AG10803 (cell line): ENCODE measurements at places on chromosomes 13 and 19.

GRCh38 chr19:16807549-16808284 lies 21.5 kb upstream of the SIN3B start:
- DNase-seq = no peak

GRCh38 chr13:32426191-32426989 lies 1.5 kb downstream of the N4BP2L1 start:
- DNase-seq = peak; percentile 23

GRCh38 chr19:54393381-54393780 lies 21.9 kb upstream of the TTYH1 start:
- no peak for DNase-seq

DNA sequence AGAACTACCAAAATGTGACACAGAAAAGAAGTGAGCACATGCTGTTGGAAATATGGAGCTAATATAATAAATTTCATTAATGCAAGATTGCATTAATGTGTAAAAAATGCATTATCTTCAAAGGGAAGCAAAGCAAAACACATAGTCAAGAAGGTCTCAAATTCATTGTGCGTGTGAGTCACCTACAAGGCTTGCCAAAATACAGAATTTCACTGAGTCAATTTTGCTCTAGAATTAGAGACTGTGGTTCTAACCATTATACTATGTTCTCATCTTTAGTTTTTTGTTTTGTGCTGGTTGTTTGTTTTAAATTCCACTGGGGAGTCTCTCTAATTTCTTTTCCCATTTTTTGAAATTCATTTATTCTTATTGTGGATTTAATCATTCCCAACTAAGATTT lies 149.8 kb upstream of the SLITRK1 start:
- DNase-seq = no peak

DNA sequence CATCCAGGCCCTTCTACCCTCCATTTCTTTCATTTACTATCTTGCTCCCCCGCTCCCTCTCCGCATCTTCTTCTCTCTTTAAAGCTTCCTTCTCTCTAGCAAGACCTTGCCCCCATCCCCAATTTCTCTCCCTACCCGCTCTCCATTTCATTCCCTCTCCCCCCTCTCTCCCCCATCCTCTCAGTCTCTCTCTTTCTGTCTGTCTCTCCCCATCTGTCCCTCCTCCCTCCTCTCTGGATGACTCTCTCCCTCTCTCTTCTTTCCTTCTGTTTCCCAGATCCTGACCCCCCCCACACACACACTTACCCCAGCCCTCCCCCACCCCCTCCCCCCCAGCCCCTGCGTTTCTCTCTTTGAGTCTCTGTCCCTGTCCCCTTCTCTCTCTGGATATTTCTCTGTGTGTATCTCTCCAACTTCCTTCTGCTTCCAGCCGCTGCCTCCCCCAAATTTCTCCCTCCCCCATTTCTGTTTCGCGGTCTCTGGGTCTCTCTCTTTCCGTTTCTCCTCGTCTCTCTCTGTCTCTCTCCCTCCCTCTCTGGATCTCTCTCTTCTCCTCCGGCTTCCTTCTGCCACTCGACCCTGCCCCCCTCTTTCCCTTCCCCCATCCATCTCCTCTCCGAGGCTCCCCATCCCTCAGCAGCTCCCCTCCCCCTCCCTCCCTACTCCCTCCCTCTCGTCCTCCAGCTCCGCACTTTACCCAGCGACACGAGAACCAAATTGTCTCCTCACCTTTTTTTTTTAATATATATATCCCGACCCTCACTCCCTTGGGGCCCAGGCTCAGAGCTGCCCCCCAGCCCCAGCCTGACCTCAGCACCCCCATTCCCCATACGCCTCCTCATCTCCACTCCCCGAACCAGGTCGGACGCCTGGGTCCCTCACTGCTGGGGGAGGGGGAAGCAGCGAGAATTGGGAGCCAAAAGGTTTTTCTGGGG lies 3.6 kb upstream of the CACNG8 start:
- DNase-seq = no peak

DNA sequence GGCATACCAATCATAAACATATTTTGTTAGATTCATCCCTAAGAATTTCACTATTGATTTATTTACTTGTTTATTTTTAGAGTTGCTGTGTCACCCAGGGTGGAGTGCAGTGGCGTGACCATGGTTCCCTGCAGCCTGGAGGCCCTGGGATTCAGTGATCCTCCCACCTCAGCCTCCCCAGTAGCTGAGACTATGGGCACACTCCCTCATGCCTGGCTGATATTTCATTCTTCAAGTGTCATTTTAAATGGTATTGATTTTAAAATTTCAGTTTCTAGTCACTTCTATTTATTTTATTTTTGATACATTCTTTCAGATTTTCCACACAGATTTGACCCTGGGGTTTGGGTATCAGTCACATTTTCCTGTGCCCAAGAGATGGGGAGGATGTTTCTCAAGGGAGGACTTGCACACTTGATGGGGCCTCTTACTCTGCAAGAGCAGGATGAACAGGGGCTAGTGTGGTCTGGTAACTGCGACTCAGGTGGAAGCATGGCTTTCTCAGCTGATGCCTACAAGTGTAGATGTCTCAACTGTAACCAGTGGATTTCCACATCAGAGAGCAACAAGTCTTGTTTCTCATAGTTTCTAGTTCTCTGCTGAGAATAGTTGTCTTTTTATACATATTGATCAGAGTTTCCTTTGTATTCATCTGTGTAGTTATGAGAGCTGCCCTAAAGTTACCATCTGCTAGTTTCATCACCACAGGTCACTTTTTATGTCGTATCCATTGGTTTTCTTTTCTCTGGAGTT lies 40.2 kb downstream of the CCNE1 start:
- DNase-seq = no peak
